ENCODE measurements at places on chromosomes 2 and 18.

- DNase-seq, result no peak
These were observed 18.2 kb upstream of the ARL4C start for GRCh38 chr2:234514873-234515638.

- no peak for DNase-seq
These were observed 88.6 kb upstream of the ACAA2 start for GRCh38 chr18:49901862-49902340.

DNA sequence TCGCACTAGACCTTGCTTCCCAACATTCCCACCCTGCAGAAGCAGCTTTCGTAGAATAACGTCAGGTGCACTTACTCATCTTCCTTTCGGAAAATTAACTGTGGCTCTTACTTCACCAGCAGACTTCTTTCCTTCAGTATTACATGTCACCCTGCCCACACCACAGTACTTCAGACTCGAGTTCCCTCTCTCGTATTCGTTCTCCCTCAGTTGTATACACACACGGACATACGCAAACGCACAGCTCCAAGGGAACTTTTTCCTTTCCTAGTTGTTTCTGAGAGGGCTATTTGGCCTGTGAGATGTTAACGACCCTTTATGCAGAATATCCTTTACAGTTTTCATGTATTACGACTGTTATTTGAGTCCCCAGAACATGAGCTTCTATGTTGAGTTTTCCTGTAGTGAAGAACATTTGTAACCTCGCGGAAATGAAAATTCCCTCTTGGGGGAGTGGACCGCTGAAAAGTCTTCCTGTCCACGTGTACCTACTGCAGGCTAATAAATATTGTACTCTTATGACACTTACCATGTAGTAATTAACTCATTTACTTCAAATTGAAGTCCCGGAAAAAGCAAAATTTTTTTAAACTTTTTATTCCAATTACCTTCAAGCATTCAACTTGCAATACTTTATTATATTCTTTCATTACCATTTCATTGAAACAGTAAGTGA lies 908 bp downstream of the ERLEC1 start:
- no peak for DNase-seq

GRCh38 chr2:54945391-54946219 lies 104.6 kb downstream of the RTN4 start:
- DNase-seq, result peak; percentile 50

DNA sequence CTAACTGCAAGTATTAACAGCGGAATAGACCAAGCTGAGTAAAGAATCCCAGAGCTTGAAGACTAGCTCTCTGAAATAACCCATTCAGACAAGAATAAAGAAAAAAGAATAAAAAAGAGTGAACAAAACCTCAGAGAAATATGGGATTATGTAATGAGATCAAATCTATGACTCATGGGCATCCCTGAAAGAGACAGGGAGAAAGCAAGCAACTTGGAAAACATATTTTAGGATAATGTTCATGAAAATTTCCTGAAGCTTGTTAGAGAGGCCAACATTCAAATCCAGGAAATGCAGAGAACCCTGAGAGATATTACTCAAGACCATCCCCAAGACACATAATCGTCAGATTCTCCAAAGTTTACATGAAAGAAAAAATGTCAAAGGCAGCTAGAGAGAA lies 17.3 kb downstream of the PFN4 start:
- DNase-seq, result no peak

GRCh38 chr2:45439788-45440773 lies 171.0 kb downstream of the SRBD1 start:
- DNase-seq, result no peak

- no peak for DNase-seq
These were observed 55.8 kb downstream of the DOCK10 start for GRCh38 chr2:224986477-224986876.

DNA sequence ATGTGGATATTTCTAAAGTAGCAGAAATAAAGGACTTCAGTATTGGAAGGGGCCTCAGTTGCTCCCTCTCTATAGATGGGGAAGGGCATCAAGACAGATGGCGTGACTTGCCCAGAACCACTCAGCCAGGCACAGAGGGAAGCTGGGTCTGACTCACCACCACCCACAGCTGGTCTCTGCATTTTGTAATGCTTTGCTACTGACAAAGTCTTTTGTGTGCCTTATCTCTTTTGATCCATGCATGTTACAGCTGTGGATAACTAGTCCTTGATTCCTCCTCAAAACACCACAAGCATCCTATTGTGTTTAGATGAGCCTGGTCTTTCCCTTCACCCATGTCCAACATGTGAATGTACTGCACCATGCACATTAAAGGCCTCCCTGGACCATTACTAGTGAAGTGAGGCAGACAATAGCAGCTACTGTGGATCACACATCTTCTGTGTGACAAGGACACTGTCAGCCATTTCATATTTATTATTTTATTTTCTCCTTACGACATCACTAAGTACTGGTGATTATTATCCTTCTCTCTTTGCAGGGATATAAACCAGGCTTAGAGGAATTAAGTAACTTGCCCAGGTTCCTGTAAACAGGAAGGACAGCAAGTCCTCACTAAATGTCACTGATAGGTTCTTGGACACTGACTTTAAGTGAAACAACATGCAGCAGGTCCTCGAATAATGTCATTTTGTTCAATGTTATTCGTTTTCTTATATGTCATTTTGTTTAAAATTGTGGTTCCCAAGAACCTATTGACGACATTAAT lies 29.6 kb upstream of the IL37 start:
- DNase-seq, result no peak

GRCh38 chr2:62586981-62587380 lies 81.0 kb upstream of the TMEM17 start:
- DNase-seq, result no peak

- DNase-seq, result no peak
These were observed 242.7 kb upstream of the MYT1L start for GRCh38 chr2:2573658-2574293.

- DNase-seq, result no peak
These were observed 36.4 kb downstream of the LANCL1 start for GRCh38 chr2:210440206-210440605.

Measured in C1 segment of cervical spinal cord (tissue), 14 donors.